ENCODE measurements at places on chromosomes 6 and 20.

DNA sequence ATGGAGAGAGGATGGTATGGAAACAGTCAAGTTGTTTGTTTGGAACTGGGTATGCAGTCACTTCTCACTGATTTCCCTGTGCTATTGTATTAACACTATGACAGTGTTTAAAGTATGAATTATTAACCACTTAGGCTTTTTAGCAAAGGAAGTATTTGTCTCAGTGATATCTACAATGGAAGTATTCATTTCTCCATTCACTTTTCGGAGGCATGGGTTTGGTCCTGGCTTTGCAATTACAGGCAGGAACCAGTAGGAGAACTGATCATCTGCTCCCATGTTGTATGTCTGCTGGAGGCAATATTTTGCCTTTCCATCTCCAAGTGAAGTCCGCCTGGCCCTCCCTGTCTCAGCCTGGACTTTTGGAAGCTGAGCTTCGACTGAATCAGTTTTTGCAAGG is 30.6 kb upstream of the EXOC2 start:
- DNase-seq, result no peak

- no peak for DNase-seq
Measured at GRCh38 chr6:52041134-52041533, 46.3 kb downstream of the PKHD1 start.

DNA sequence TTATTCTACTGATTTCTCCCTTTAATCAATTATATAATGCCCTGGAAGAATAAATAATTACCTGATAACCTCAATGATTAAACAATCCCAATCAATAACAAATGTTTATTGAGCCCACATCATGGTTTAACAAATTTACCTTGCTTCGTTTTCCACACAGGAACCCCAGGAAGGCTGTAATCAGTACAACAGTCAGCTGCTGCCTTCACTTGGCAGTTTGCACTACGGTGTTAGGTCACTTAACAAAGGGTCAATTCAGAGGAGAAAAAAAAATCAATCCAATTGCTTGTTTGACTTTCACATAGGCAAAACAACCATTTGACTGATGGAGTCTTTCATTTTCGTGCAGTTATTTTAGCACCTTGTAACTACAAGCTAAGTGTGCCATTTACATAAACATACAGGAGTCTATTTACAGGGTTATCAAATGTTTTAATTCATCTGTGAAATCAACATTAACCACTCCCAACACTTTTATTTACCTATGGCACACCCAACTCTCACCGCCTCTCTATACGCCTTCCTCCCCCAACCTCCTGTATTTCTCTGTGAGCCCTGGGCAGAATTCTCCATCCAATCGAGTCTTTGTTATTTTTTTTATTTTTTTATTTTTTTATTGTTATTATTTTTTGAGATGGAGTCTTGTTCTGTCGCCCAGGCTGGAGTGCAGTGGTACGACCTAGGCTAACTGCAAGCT is 140.4 kb upstream of the TAB2 start:
- DNase-seq, result no peak

GRCh38 chr6:41780551-41781365 is at the start of gene PRICKLE4:
Gene PRICKLE4 (plus strand): TSS chr6:41780782. CDS start chr6:41783474, 2,692 bp downstream.
- no peak for DNase-seq

DNA sequence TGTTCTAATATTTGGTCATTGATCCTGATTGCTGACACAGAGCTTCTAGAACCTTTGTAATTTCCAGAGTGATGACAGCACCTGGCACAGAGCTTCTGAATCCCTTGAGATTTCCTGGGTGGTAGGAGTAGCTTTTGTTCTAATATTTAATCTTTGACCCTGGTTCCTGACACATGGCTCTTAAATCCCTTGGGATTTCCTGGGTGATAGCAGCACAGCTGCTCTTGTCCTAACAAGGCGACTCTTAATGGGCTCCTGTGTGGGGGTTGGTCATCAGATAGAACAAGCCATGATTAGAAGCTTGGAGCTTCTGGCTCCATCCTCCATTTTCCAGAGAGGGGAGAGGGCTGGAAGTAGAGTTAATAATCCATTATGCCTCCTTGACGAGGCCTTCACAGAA is 18.4 kb downstream of the GMPR start:
- no peak for DNase-seq

GRCh38 chr6:134925800-134926199 is 24.1 kb downstream of the ALDH8A1 start:
- no peak for DNase-seq

- DNase-seq, result no peak
Measured at GRCh38 chr20:52948491-52948890, 23.7 kb upstream of the TSHZ2 start.

- DNase-seq, result no peak
Measured at GRCh38 chr6:33719326-33719987, 8.0 kb upstream of the UQCC2 start.

- no peak for DNase-seq
Measured at GRCh38 chr20:41191562-41192500, 54.5 kb downstream of the PLCG1 start.

DNA sequence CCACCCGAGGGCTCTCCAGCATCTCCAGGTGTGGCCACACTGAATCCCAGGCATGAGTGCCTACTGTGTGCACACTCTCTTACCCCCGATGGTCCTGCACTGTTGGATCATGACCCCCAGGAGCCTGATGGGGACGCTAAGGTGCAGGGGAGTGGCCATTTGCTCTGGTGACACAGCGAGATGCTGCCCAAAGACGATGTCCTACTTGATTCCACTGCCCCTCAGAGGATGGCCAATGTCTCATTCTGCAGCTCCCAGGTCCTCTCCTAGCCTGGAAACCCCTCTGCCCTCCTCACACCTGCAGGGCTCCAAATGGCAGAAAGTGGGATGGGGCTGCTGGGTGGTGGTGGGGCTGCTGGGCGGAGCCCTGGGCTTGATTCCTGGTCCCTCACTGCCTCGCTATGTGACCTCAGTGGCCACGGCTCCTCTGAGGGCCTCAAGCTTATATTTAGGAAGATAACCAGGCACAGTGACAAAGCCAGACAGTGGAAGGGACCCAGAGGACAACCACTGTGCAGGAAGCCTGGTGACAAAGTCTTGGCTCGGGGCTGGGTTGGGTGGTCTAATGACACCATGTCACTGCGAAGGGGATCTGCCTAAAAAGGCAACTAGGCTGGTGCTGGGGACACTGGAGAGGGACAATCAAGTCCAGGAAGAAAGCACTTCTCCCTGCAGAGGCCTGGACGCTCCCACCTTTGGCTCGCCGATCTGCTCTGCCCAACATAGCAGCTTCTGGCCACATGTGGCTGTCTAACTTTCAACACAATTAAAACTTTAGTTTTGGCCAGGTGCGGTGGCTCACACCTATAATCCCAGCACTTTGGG is 28.4 kb downstream of the TGM2 start:
- no peak for DNase-seq

GRCh38 chr6:66772800-66773199 is 1065.8 kb upstream of the EYS start:
- DNase-seq, result no peak

DNA sequence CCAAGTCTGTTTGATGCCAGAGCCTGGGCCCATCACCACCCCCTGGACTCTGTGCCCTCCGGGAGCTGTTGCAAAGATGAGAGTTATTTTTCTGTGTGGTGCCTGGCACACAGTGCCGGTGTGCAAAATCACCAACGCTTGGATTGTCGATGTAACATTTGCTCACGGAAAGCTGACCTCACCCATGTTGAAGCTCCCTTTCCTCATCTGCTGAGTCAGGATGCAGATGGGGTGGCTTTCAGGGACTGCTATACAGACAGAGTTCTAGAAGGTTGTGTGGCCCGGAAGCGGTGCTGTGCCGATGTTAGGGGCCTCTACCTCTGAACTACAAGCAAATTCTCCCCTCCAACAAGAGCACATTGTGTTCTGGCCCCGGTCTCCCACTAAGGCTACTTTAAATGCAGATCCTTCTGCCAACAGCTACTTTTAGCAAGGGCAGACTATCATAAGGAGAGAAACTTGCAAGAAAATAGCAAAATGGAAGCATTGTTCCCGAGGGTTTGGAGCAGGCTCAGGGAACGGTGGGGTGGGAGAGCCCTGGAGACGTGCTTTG is 34.0 kb downstream of the EYA2 start:
- no peak for DNase-seq

GRCh38 chr20:22680031-22680740 is 95.8 kb upstream of the FOXA2 start:
- no peak for DNase-seq

DNA sequence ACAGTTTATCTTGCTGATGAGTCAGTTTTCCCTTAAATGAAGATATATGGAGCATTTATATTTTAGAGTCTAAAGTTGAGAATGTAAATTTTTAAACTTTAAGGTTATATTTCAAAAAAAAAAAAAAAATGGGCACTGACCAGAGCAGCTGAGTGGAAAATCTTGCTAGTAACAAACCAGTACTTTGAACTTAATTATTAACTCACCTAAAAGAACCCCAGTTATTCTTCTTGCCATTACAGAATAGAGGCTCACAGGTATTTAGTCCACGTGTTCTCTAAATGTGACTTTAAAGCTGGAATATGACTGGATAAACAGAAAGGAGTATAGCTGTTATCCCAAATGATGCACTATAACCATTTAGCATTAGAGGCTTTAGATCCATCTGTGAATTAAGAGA is 178.4 kb downstream of the COL9A1 start:
- no peak for DNase-seq

GRCh38 chr20:36482044-36482473 is 59.3 kb upstream of the MYL9 start:
- no peak for DNase-seq

GRCh38 chr6:72132851-72133250 is 246.5 kb downstream of the RIMS1 start:
- DNase-seq, result no peak

GRCh38 chr20:53905019-53905819 is 165.2 kb downstream of the BCAS1 start:
- no peak for DNase-seq

GRCh38 chr20:49285813-49286494 is 8.1 kb upstream of the ZNFX1 start:
- no peak for DNase-seq

DNA sequence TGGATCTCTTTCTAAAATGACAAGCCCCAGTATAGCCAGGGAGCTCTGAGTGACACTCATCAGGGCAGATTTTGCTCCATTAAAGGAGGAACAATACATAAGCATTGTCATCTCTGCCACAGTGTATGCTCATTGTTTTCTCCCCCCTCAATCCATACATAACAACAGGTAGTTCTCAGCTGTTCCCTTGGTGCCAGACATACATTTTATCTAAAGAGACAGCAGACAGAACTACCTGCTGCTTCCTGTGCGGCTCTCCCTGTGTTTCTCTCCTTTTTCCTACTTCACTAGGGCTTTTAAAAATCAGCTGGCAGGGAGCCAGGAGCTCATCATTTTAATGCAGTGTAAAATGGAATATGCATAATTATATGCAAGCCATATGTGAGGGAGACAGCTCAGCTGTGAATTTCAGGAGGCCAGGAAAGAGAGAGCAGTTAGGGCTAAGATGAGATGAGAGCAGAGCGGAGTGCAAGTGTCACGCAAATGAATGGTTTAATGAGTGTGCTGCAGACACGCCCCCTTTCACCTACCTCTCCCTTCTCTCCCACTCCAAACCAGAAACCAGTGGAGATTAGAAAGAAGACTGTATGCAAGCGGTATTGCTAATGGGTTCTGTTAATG is 96.0 kb downstream of the SOBP start:
- DNase-seq, result no peak

GRCh38 chr6:136087986-136088385 is 162.1 kb downstream of the MTFR2 start:
- DNase-seq, result no peak

DNA sequence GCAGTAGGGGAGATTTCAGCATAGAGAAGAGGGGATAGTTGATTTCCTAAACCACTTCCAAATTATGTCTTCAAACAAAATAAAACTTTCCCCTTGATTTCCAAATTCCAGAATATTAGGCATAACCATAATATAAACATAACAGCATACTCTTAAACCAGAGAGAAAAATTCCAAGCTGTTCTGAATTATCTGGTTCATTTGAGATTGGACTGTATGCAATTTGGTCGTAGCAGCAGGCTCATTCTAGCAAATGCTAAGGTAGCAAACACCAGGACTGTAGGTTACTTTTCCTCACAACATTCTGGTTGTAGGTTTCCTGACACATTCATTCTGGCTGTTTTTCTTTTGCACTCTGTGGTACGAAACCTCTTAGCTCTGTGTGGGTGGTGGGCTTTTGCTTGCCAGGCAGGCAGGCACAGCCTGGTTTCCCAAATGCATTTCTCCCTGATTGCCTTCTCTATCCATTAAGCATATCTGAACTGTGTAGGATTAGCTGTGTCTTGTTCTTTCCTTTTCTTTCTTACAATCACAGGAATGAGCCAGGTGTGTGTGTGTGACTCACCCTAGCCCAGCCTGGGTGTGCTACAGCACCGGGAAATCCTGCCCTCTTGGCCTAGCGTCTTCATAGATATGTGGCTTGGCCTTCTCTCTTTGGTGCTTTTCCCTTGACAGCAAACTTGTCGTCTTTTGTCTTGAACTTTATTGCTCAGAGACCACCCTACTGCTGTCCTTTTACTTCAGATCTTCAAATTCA is 77.1 kb downstream of the JARID2 start:
- no peak for DNase-seq

- no peak for DNase-seq
Measured at GRCh38 chr20:24437196-24438082, 32.0 kb upstream of the SYNDIG1 start.

- no peak for DNase-seq
Measured at GRCh38 chr6:143807103-143807772, 35.9 kb upstream of the LTV1 start.

DNA sequence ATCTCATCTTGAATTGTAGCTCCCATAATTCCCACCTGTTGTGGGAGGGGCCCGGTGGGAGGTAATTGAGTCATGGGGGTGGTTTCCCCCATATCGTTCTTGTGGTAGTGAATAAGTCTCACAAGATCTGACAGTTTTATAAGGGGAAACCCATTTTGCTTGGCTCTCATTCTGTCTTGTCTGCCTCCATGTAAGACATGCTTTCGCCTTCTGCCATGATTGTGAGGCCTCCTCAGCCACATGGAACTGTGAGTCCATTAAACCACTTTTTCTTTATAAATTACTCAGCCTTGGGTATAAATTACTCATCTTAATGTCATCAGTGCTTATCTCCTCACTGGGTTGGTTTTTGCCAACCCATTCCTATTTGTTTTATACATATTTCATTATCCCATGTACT is 142.0 kb upstream of the GMDS start:
- DNase-seq, result no peak

DNA sequence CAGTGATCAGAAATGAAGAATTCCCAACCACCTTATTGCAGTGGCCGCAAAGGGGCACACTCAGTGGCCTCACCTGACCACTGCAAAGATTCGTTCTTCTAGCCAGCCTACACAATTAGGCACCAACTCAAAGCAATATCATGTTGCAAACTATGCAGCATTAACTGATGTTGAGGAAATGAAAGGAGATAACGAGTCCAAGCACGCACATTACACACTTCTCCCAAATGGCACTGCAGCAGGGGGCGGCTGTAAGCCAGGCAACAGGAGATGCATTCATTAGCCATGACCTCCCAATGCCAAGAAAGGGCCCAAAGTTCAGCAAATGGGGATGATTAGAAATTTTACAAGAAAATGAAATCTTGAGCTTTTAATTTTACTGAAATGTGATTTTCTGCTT is 39.3 kb downstream of the ATXN1 start:
- no peak for DNase-seq

- no peak for DNase-seq
Measured at GRCh38 chr20:5001174-5002076, at the start of gene SLC23A2. Gene SLC23A2 (minus strand): TSS chr20:5001510. CDS start chr20:4932562, 68,948 bp downstream.

- no peak for DNase-seq
Measured at GRCh38 chr6:22833191-22833590, 263.8 kb downstream of the HDGFL1 start.

- DNase-seq, result no peak
Measured at GRCh38 chr6:63543001-63543400, 29.3 kb upstream of the LOC128125822 start.

- no peak for DNase-seq
Measured at GRCh38 chr6:84910906-84911607, 146.7 kb upstream of the TBX18 start.

Measured in bone marrow (tissue), 2 donors.